ENCODE measurements at places on chromosomes 4 and X. TPM values are rescaled to one million over a fixed set of nuclear protein-coding genes. Genes with fewer than 3 reads are reported as not detected.

DNA sequence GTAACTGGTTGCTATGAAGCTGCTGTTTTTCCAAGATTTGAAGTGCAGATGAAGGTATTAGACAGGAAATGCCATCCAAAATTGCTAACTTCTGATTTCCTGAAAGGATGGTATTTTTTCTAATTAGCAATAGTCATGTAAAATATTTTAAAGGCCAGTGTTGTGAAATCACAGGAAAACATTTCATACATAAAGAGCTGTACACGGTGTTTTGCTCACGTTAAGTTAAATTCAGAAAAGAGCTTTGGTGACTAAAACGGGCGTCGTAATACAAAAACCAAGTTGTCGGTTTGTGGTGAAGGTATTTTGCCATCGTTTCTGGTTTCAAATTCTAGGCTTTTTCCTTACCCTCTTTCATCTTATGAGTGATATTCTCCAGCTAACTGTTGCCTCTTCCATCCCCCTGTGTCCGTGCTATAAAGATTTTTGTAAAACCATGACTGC, 39.8 kb downstream of the AFF1 start:
- no peak overlapping the region for H3K4me3 ChIP-seq
- H3K4me1 ChIP-seq: peaks cover 18% of the 10 kb centered on the region
- no peaks in the 10 kb centered on the region for H3K27me3 ChIP-seq

GRCh38 chr4:21896767-21897166, 51.8 kb downstream of the KCNIP4 start:
- DNase-seq: no peak
- no peak overlapping the region for H3K27ac ChIP-seq
- H3K27me3 ChIP-seq: no peaks in the 10 kb centered on the region
- no peak overlapping the region for H3K4me3 ChIP-seq
- H3K4me1 ChIP-seq: no peaks in the 10 kb centered on the region
- no peaks in the 10 kb centered on the region for H3K36me3 ChIP-seq

GRCh38 chr4:112099701-112100297, 45.5 kb upstream of the FAM241A start:
- DNase-seq: no peak
- no peaks in the 10 kb centered on the region for H3K27me3 ChIP-seq
- H3K4me3 ChIP-seq: no peak overlapping the region
- no peaks in the 10 kb centered on the region for H3K36me3 ChIP-seq
- no peak overlapping the region for H3K27ac ChIP-seq

- H3K36me3 ChIP-seq: no peaks in the 10 kb centered on the region
- H3K4me1 ChIP-seq: no peaks in the 10 kb centered on the region
- H3K4me3 ChIP-seq: no peak overlapping the region
- DNase-seq: no peak
- H3K27ac ChIP-seq: no peak overlapping the region
Measured at GRCh38 chrX:28584025-28584424, 3.2 kb upstream of the IL1RAPL1 start.

DNA sequence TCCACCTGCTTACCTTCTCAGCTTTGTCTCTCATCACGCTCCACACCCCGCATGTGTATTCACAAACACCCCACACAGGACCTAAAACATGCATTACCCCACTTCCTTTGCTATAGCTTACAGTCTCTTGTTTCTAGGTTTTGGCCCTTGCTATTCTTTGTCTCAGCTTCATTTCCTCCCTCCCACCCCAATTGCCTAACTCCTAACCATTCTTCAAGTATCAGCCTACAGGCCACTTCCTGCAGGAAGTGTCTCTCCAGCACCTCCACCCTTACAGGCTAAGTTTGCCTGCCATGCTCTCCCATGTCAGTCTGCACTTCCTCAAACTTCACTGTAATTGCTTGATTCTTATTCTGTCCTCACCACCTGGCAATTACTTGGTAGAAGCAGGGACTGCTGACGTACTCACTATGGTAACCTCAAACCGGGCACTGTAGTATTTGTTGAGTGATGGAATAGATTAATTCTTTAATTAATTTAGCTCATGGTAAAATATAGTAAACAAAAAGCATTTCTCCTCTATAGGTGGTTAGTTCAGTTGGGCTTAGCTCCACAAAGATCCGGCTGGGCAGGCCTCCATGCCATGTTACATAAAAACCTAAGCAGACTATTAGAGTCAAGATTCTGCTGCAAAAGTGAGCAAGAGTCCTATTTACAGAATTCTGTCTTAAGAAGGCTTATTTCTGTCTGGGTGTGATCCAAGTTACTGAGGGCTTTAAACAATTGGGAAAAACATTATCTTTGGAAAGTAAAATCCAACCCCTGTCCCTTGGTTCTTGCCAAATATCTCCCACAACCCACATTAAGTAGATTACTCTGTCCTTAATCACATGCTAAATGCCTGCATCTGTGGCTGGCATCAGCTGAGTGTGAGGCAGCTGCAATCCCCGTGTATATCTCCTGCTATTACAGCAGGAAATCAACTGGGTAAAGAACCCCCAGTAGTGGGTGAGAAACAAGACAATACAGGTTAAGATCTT, 124.7 kb upstream of the CPEB2 start:
- no peak overlapping the region for H3K4me3 ChIP-seq
- H3K27me3 ChIP-seq: no peaks in the 10 kb centered on the region
- H3K27ac ChIP-seq: no peak overlapping the region
- no peak for DNase-seq
- H3K4me1 ChIP-seq: no peaks in the 10 kb centered on the region

- no peaks in the 10 kb centered on the region for H3K27me3 ChIP-seq
- H3K36me3 ChIP-seq: no peaks in the 10 kb centered on the region
Measured at GRCh38 chr4:16075061-16075460, 8.8 kb downstream of the PROM1 start.

Gene SSX4
- total RNA-seq: not detected

GRCh38 chr4:154049457-154050181, 260.7 kb upstream of the SFRP2 start:
- no peaks in the 10 kb centered on the region for H3K36me3 ChIP-seq
- H3K4me3 ChIP-seq: no peak overlapping the region
- DNase-seq: no peak
- no peaks in the 10 kb centered on the region for H3K4me1 ChIP-seq

Gene SPATA18
- total RNA-seq: 9.8 TPM

- H3K4me3 ChIP-seq: no peak overlapping the region
- H3K36me3 ChIP-seq: no peaks in the 10 kb centered on the region
- no peak overlapping the region for H3K27ac ChIP-seq
- H3K27me3 ChIP-seq: no peaks in the 10 kb centered on the region
- DNase-seq: no peak
Measured at GRCh38 chr4:177573507-177573906, 131.3 kb upstream of the AGA start.

DNA sequence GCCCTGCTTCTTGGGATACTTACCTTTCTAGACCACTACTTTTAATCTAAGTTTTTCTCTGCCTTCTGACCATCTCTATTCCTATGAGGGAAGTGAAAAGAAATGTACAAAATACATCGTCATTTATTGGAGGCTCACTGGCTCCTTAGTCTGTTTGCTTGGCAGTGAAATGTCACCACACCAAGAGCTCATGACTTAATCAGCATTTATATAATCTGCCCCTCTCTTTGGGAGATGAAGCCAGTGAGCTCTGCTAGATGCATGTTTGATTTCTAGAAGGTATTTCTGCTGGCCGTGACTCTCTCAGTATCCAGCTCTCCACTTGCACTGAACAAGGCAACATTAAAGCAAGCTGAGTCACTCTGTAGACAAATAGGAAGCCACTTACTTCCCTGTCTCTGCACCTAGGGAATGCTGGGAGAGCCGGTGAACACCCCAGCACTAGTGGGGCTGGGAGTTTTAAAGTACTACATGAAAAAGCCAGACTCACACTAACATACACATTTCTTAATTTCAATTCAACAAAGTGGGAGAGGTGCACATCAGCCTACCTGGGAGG, 79.1 kb downstream of the MID1IP1 start:
- H3K4me3 ChIP-seq: no peak overlapping the region
- no peaks in the 10 kb centered on the region for H3K36me3 ChIP-seq
- DNase-seq: peak; percentile 42
- no peaks in the 10 kb centered on the region for H3K4me1 ChIP-seq
- H3K27me3 ChIP-seq: no peaks in the 10 kb centered on the region

DNA sequence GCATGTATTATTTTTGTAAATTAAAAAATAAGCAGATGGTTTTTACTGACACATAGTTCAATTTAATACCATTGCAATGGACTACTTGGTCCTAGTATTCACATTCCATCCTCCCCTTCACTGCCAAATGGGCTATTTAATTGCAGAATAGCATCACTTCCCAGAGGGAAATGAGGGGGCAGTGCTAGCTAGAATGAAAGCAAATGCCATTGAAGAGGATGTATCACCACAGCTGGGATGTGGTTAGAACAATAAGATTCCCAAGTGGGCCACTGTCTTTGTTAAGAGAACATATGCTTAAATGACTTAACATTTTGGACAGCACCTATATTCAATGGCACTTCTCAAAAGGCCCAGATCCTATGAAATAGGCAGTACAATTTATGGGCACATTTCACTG, 224.7 kb downstream of the RBMX2 start:
- no peaks in the 10 kb centered on the region for H3K27me3 ChIP-seq
- no peak overlapping the region for H3K27ac ChIP-seq
- no peaks in the 10 kb centered on the region for H3K4me1 ChIP-seq
- no peak overlapping the region for H3K4me3 ChIP-seq
- no peak for DNase-seq

GRCh38 chr4:51932261-51932660, 87.9 kb downstream of the LRRC66 start:
- H3K27ac ChIP-seq: no peak overlapping the region
- no peaks in the 10 kb centered on the region for H3K27me3 ChIP-seq
- H3K4me3 ChIP-seq: no peak overlapping the region
- DNase-seq: no peak
- no peaks in the 10 kb centered on the region for H3K4me1 ChIP-seq

- no peaks in the 10 kb centered on the region for H3K4me1 ChIP-seq
- no peak overlapping the region for H3K4me3 ChIP-seq
- no peak for DNase-seq
- H3K27ac ChIP-seq: no peak overlapping the region
- no peaks in the 10 kb centered on the region for H3K36me3 ChIP-seq
Measured at GRCh38 chrX:48702032-48702431, 5.5 kb downstream of the SUV39H1 start.

GRCh38 chr4:2617955-2618354, 81.5 kb downstream of the FAM193A start:
- no peaks in the 10 kb centered on the region for H3K4me1 ChIP-seq
- DNase-seq: no peak
- H3K27ac ChIP-seq: no peak overlapping the region
- no peaks in the 10 kb centered on the region for H3K36me3 ChIP-seq

Gene TAF9B
- total RNA-seq: 5.8 TPM

- no peaks in the 10 kb centered on the region for H3K36me3 ChIP-seq
- no peaks in the 10 kb centered on the region for H3K4me1 ChIP-seq
- H3K27me3 ChIP-seq: no peaks in the 10 kb centered on the region
- no peak for DNase-seq
- H3K4me3 ChIP-seq: no peak overlapping the region
Measured at GRCh38 chr4:25184056-25184455, 23.8 kb upstream of the SEPSECS start.

Gene ADH1C
- 140 TPM for total RNA-seq

GRCh38 chr4:102428122-102428521, 73.0 kb upstream of the NFKB1 start:
- H3K27ac ChIP-seq: no peak overlapping the region
- no peak for DNase-seq
- no peaks in the 10 kb centered on the region for H3K27me3 ChIP-seq
- H3K36me3 ChIP-seq: no peaks in the 10 kb centered on the region
- no peaks in the 10 kb centered on the region for H3K4me1 ChIP-seq
- H3K4me3 ChIP-seq: no peak overlapping the region

- no peak for DNase-seq
- no peaks in the 10 kb centered on the region for H3K27me3 ChIP-seq
- no peak overlapping the region for H3K27ac ChIP-seq
- no peaks in the 10 kb centered on the region for H3K36me3 ChIP-seq
Measured at GRCh38 chr4:53694666-53695065, 103.4 kb upstream of the LNX1 start.

GRCh38 chr4:136012220-136012619, 1520.1 kb downstream of the PCDH18 start:
- no peak overlapping the region for H3K4me3 ChIP-seq
- H3K4me1 ChIP-seq: no peaks in the 10 kb centered on the region
- DNase-seq: no peak
- no peaks in the 10 kb centered on the region for H3K27me3 ChIP-seq
- no peak overlapping the region for H3K27ac ChIP-seq

DNA sequence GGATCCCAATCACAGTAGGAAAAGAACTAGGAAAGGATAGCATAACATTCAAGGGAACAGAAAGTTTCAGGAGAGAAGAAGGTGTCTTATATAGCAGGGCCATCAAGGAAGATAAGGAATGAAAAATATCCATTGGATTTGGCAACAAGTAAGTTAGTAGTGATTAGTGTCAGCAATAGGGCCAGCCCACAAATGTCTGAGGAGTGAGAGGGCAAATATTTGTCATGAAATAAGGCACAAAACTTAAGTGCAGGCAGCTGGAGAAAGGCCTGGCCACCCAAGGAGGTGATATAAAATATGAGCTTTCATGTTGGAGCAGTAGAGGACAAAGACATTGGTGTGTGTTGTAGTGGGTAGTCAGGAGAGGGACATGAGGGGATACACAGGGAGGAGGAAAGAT, 132.1 kb downstream of the COL4A6 start:
- no peaks in the 10 kb centered on the region for H3K36me3 ChIP-seq
- no peak overlapping the region for H3K4me3 ChIP-seq
- no peak for DNase-seq

Gene GRXCR1
- total RNA-seq: not detected

- no peaks in the 10 kb centered on the region for H3K36me3 ChIP-seq
- no peak overlapping the region for H3K27ac ChIP-seq
- no peaks in the 10 kb centered on the region for H3K27me3 ChIP-seq
Measured at GRCh38 chrX:44903107-44903506, 30.1 kb downstream of the KDM6A start.

Gene TCEAL6
- total RNA-seq: not detected

DNA sequence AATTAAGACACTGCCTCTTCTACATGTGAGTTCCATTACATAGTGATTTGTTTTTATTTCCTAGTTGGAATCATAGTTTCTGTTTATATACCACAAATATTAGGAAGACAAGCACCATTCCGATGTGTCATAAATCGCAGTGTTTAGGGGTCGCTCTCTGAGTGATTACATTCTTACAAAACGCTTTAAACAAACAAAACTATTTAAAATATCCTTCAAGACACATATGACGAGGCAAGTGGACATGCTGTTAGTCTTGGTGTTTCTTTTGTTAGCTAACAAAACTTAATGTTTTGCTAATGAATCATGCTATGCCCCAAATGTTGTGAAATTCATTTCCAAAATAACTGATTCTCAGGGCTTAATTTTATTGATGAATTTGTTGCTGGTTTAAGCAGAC, 1219.3 kb upstream of the PRKX start:
- H3K4me3 ChIP-seq: no peak overlapping the region
- no peaks in the 10 kb centered on the region for H3K4me1 ChIP-seq
- no peak overlapping the region for H3K27ac ChIP-seq
- DNase-seq: no peak

DNA sequence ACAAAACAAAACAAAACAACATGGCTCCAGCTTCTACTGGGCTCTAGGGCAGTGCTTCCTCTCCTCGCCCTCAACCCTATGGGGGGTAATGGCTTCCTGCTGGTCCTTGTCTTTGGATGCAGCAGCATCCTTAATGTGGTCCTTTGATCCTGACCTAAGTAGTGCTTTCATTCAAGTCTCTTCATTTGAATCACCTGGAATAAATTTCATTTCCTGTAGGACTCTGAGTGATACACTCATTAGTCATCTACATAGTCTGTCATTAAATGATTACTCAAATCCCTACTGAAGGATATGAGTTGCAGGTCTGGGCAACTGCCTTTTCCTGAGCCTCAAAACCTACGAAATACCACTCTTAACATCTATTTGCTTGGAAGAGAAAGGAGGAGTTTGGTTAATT, 54.5 kb downstream of the RHOH start:
- no peaks in the 10 kb centered on the region for H3K27me3 ChIP-seq
- no peaks in the 10 kb centered on the region for H3K36me3 ChIP-seq
- no peak overlapping the region for H3K4me3 ChIP-seq

Data from colonic mucosa (tissue), 4 donors.